ENCODE measurements at places on chromosomes 1 and 21.
A peak's percentile ranks its signal among the peaks of the same experiment; 100 is the strongest.

DNA sequence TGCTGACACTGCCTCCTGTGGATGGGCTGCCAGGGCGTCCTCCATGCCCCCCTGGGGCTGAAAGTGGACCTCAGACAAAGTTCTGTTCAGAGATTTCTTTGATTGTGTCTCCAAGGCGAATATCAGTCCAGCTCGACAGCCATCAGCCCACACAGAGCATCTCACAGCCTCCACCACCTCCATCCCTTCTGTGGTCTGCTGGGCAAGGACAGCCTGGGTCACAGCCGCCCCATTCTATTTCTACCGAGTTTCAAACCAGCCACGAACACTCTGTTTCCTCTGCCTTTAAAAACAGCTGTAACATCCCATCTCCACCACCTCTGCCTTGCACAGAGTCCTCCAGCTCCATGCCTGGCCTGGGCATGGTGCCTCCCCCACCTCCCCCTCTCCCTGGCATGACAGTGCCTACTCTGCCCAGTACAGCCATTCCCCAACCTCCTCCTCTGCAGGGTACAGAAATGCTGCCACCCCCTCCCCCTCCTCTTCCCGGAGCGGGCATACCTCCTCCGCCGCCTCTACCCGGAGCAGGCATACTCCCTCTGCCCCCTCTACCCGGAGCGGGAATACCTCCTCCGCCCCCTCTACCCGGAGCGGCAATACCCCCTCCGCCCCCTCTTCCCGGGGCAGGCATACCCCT, 115.5 kb downstream of the FMN2 start:
- no peak for DNase-seq

- peak; percentile 97 for DNase-seq
Observed at GRCh38 chr1:243596431-243597062, 253.5 kb downstream of the AKT3 start.

DNA sequence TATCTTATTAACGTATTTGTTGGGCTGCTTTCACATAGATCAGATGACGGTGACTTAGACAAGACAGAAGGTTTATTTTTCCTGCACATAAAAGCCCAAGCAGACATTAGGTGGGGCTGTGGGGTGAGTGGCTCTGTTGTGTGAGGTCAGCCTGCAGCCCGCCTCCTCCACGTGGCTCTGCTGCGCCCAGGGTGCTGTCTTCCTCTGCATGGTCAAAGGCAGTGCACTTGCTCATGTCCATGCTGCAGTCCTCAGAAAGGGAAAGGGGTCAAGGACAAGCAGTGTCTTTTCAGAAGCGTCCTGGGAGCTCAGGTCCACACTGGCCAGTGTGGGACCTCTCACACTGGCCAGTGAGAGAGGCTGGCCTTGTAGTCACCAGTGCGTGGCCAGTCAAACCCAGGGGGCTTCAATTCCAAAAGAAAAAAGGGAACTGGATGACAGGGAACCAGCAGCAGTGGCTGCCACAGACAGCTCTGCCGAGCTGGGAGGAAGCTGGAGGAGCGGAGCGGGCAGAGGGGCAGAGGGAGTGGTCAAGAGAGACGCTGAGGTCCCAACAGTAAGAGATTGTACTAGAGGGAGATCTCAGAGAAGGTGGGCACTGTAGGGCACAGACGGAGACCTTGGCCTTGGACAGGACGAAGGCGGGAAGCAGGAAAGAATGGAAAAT, 35.9 kb upstream of the SLC45A1 start:
- DNase-seq, result no peak

- DNase-seq, result peak; percentile 94
Observed at GRCh38 chr1:86154571-86155050, 2.0 kb downstream of the COL24A1 start.

DNA sequence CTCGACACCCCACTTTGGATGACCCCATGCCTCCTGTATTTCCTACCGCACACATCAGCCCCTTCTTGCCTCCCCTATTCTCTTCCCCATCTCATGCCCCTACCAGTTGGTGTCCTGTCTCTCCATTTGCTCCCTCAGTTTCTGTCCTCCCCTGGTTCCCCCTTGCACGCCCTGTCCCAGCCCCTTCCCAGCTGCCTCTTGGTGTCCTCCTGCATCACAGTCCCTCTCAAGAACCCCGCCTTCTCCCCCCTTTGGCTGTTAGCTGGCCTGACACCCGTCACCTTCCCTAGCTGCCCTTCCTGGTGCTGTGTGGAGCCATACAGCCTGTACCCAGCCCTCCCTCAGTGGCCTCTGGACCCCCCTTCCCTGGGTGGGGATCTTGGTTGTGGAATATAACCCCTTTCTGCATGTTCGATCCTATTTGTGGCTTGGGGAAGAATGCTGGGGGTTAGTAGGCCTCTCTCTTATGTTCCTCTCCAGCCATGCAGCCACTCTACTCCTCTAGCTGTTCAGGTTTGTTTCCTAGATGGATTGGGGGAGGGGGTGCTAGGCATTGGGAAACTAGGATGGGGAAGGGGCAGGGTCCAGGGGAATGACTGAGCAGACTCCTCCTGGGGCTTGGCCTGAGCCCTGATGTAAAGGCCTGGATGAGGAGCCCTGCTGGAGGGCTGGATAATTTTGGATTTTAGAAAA, 41.4 kb upstream of the NFASC start:
- DNase-seq, result no peak

DNA sequence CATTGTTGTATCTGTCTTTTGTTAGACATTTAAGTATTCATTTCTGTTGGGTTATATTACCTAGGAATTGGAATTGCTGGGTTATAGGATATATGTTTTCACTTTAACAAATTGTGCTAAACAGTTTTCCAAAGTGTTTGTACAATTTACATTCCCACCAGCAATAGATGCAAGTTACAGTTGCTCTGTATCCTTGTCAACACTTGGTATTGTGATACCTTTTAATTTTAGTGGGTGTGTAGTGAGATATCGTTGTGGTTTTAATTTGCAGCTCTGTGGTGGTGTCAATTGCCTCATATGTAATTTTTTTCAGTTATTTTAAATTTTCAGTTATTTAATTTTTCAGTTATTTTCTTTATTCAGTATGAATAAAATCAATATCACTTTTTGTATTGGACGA, 7.4 kb upstream of the DPH5 start:
- DNase-seq, result no peak

- peak; percentile 28 for DNase-seq
Observed at GRCh38 chr1:9835758-9836631, 12.2 kb upstream of the CLSTN1 start.

DNA sequence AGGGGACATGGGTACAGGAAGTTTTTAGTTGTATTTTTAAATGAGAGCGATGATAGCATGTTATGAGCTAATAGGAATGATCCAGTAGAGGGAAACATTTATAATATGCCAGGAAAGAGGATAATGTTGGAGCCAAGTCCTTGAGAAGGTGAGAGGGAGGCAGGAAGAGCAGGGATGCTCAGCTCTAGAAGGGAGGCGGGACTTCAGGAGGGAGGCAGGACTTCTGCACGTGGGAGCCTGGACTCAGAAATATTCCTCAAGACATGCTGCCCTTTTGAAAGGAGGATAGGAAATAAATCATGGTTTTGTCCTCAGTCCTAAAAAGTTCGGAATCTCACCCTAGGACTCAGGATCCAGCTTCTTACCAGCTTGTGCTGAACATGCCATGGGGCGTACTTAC, 5.9 kb downstream of the ADARB1 start:
- DNase-seq, result no peak

DNA sequence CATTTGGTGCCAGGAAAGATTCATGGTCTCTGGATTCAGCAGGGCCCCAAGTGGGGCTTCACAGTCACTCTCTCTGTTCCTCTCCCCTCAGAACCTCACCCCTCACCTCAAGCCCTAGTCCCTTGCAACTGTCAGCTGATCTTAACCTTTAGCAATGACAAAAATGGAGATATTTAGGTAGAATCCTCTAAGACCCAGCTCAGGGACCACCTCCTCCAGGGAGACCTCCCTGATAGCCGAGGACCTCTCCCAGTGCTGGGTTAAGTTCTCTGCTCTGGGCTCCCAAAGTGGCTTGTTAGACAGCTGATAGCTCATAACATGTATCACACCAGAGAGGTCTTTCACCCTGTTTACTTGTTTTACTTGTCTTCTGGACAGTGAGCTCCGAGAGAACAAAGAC, 257.6 kb upstream of the KIAA0040 start:
- DNase-seq, result no peak

DNA sequence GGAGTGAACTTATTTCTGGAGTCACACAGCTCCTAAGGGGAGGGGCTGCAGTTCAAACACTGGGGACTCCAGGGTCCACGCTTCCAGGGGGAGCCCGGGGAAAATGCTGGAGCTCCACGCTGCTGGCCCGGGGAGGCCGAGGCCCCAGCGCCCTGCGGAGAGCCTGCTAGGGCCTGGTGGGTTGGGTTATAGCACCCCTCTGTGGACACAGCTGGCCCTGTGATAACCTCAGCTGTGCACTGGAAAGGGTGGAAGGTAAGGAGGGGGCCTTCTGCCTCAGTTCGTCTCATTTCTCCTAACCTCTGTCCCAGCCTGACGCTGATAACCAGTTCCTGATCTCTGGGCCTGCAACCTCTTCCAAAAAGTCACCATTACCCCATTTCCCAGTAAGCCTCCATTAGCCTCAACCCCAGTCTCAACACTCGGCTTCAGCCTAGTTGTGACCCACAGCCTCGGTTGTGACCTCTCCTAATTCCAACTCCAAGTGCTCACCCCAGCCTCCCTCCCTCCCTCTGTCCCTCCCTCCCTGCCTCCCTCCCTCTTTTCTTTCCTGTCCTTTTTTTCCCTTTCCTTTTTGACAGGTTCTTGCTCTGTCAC, 7.1 kb downstream of the NBL1 start:
- DNase-seq, result peak; percentile 50

DNA sequence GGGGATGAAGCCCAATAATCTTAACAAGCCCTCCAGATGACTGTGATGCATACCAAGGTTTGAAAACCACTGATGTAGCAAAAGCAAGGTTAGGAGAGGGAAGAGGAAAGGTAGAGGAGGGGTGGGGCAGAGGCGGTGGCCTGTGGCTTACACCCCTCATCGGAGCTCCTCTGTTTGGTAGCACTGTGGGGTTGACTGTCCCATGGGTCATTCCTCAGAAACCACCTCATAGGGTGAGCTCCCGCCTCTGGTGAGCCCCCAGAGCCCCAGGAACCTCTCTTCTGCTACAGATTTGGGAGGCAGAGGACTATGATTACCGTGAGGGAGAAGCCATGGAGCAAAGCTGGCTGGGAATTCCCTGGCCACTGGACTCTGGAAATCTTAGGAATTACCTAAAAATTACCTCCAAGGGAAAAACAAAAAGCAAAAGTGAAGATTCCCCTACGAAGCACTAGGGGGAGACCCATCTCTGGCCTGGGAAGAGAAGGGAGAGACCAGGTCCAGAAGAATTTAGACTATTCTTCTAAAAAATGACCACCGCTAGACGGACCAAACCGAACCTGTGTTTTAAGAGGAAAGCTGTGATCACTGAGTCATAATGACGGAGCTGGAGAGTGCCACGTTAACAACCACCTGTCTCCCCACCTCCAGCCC, 1.5 kb upstream of the RASSF5 start:
- peak; percentile 28 for DNase-seq

DNA sequence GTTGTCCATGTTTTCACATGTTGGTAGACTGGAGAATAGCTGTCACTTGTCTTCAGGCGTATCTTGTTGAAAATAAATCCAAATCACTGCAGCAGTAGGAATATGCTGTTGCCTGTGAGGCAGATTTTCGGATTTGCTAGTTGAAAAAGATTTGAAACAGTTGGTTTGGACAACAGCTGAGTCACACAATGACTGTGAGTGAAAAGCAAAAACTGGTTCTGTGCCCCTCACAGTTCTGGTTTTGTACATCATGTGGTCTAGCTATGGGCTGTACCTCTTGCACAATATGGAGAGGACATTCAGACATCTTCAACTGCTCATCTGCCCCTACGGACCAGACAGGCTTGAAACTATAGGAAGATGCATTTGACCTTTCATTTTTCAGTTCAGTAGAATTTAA, 1.8 kb downstream of the ARF1 start:
- peak; percentile 66 for DNase-seq

DNA sequence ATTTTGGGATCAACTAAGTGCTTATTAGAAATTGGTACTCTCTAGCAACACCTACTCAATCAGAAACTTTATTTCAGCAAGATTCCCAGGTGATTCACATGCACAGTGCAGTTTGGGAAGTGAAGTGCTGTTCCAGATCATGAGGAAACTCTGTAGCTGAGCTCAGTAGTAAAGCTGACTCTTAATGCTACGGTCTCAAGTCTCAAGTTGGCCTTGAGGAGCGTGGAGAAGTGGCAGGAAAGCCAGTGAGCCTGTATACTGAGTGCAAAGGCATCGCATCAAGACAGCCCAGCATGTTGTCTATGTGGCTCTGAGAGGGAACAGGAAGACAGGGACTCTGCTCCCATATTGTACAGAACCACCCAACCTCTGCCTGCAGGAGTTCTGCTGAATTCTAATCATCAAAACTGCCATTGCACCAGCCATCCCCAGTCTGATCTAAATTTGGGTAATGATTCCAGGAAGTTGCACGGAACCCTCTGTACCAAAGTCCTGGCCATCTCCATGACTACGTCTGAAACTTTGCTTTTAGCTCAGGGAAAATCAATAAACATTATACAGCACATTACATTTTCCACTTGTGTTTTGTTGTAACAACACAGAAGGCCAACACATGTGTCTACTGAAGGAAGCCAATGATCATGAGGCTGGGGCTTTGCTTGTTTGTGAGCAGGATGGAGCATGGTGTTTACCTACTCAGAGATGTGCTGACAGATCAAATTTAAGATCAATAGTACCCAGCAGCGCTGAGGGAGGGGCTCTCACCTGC, 105.1 kb upstream of the TLR5 start:
- DNase-seq, result no peak

DNA sequence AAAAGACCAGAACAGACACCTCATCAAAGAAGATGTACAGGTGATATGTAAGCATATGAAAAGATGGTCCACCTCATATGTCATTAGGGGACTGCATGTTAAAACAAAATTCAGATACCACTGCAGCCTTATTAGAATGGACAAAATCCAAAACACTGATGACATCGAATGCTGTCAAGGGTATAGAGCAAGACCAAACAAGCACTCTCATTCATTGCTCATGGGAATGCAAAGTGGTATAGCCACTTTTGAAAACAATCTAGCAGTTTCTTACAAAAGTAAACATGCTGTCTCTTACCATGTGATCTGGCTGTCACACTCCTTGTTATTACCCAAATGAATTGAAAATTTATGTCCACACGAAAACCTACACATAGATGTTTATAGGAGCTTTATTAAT, 426.6 kb upstream of the ESRRG start:
- DNase-seq, result no peak

- peak; percentile 87 for DNase-seq
Observed at GRCh38 chr1:97636941-97637340, 283.9 kb downstream of the DPYD start.

DNA sequence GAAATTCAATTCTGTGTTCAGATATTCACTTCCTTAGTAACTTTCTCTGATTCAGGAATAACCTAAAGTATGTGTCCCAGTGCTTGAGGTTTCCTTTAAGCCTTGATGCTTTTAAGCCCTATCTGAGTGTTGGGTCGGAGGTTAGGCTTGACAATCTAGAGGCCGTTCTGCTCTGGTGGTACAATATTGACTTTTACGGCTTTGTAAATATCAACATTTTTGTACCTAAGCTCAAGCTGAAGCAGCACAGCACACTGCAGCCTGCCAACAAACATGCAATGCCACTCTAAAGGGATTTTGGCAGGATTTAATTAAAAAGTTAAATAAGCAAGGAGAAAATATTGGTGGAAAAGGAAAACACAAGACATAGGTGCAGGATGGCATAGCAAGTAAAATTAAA, 279.2 kb downstream of the NEGR1 start:
- no peak for DNase-seq

- DNase-seq, result no peak
Observed at GRCh38 chr1:31507221-31507620, 69.1 kb upstream of the TINAGL1 start.

Data from fibroblast of upper back skin (primary cell).